Fibroblast of villous mesenchyme (primary cell): ENCODE measurements at places on chromosomes 13 and 19. TPM values are rescaled to one million over a fixed set of nuclear protein-coding genes. Genes with fewer than 3 reads are reported as not detected.

GRCh38 chr19:55247621-55248099 lies 11.2 kb downstream of the PPP6R1 start:
- DNase-seq: peak; percentile 47

PRODH2 gene
- total RNA-seq: not detected in 2 replicates

DNA sequence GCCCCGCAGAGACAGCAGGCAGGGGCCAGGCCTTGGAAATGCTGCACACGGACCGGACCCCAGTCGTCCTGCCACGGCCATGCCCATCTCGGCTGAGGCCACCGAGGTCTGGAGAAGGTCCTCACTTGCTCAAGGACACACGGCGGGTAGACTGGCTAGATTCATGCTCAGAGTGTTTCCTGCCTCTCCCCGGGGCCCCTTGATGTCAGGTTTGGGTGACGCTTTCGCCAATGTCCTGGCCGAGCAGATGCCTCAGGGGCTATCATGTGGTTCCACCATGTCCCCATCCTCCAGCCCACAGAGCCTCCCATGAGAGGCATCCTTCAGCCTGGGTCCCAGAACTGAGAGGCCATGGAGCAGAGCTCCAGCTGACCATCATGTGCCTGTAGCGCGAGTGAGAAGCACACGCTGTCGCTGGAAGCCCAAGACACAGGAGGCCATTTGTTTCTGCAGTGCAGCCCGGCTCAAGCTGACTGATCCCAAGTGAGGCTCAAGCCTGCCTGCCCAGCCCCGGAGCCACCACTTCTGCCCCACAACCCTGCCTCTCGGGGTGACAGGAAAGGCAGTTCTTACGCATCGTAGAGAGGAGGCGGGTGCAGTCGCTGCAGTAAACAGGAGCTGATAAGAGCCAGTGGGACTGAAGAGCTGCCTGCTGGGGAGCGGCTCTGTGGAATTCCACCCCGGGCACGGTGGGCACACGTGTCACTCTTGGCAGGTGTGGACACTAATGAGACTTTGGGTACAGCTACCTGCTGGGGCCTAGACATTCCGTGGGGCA lies 53.9 kb upstream of the GAS6 start:
- DNase-seq: no peak

DNA sequence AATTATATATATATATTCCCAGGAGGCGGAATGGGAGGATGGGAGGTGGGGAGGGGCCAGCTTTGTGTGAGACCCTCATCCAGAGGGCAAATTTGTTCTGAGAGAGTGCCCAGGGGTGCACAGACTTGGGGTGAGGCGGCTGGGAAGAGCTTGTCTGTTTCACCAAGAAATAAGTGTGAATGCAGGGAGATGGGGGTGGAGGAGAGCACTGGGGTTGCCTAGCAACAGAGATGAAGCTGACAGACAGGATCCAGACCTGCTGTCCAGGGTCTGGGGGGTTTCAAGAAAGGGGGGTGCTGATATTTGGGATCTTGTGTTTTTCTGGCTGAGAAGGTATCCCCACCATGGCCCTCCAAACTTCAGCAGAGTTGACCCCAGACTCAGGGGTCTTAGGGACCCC lies 18.6 kb upstream of the TNFAIP8L1 start:
- no peak for DNase-seq

GRCh38 chr13:67087527-67087926 lies 142.6 kb downstream of the PCDH9 start:
- no peak for DNase-seq

GRCh38 chr13:45565331-45565730 lies 50.2 kb downstream of the ERICH6B start:
- DNase-seq: no peak

- no peak for DNase-seq
These were observed 1.3 kb upstream of the SPIB start for GRCh38 chr19:50417111-50418081.

GRCh38 chr19:1090731-1091543 lies 4.2 kb downstream of the POLR2E start:
- no peak for DNase-seq

DNA sequence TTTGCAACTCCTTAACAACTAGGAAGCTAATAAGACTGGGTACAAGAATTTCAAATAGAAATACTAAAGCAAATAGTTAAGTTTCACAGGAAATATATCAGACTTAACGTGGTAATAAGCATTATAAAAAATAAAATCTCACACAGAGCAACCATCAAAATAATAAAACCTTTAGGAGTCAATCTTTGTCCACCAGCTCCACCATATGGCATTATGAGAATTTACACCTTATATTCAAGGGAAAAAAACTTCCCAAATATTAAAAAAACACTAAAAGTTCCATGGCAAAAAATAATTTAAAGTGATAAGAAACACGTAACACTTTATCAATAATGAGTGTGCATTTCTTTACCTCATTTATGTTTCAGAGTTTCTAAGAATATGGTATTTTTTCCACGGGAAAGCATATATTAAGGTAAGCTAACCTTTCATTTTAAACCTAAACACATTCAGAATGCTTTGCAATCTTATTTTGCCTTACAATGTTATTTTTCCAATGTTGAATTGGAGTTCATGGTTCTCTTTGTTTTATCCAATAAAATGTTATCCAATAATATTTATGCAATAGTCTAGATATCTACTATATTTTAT lies 423.2 kb upstream of the SGCG start:
- DNase-seq: peak; percentile 23

DNA sequence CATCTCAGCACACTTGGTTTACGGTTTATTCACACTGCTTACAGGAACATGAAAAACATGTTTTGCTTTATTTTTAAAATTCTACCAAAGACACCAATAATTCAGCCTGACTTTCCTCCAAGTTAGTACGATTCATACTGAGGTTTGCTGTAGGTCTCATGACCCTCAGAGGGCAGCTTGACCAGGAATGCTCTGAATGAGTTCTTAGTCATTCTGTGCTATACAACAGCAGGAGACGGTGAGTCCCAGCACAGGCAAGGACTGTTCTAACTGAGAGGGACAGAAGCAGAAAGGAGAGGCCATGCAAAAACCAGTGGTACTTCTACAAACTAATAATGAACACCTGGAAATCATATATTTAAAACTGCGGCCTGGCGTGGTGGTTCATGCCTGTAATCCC lies 6.4 kb downstream of the GRTP1 start:
- peak; percentile 8 for DNase-seq

TMEM59L gene
- under 0.01 and 0.32 TPM in 2 replicates for total RNA-seq

MBD3 gene
- total RNA-seq: 73.4 and 103 TPM in 2 replicates

GAS6 gene
- 172 and 216 TPM in 2 replicates for total RNA-seq

DNA sequence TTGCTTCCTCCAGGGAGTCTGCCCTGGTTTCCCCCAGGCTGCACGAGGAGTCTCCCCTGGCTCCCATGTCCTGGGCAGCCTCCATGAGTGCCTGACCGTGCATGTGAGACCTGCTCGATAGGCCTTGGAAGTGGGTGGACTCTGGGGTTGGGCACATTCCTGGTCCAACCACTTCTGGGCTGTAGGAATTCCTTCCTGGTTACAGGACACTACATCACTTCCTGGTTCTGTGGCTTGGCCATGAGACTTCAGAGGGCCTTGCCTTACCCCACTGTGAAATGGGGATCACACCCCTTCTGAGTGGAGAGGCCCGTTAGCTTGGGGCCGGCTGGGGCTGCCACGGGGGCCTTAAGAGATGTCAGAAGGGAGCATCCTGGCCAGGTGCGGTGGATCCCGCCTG lies 4.0 kb upstream of the ZNF628 start:
- DNase-seq: peak; percentile 52

DNA sequence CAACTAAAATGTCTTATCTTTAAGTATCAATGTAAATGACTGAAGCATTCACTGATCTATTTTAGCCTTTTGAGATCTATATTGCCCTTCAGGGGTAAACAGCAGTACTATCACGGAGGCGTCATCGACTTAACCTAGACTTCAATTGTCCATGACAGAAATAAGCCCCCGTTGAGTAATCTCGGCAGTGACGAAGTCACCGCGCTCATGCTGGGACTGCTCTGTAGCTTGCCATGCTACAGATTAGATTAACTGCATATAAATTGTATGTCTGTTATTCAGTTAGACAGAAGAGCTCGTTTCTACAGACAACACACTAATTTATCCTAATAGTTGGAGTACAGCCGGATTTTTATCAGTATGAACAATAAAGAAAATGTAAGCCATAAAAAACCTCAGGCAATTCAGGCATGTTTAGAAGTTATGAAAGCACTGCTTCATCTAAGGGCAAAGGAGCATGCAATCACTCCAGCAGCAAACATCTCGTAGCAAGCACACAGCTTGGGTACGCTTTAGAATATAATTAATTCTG lies 56.6 kb downstream of the TUBGCP3 start:
- DNase-seq: no peak

- DNase-seq: no peak
These were observed 13.5 kb upstream of the BCL3 start for GRCh38 chr19:44735011-44735410.

NCR1 gene
- not detected in 2 replicates for total RNA-seq

- peak; percentile 95 for DNase-seq
These were observed 56.5 kb downstream of the GADD45B start for GRCh38 chr19:2532252-2533071.

GRCh38 chr13:92842145-92842544 lies 384.5 kb upstream of the GPC6 start:
- peak; percentile 55 for DNase-seq

- peak; percentile 10 for DNase-seq
These were observed 2.6 kb downstream of the NEK3 start for GRCh38 chr13:52156724-52157261.

DNA sequence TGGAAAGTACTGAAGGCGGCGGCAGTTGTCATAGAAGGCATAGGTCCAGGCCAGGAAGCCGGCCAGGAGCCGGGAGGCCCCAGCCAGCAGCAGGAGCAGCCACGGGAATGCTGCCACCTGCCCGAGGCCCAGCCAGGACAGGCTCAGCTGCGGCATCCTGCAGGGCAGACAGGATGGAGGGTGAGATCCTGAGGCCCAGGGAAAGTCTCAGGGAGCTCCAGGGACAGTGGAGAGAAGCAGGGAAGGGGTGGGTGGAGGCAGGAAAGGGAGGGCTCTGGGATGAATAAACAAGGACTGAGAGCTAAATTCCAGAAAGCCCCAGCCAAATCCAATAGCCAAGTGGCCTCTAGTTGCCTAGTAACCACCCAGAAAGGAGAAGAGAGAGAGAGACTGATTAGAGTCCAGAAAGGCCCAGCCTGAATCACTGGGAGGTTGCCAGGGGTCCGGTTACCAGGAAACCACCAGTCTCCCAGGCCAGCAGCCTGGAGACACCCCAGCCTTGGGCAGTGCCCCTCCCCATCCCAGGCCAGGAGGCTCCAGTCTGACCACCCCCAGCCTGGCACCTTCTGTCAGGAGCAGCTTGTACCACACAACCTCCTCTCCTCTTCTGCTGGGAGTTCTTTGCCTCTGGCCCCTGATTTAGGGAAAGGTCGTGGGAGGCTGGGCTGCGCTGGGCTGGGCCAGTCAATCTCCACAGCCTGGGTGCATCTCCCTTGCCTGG lies 7.5 kb upstream of the OR10H5 start:
- no peak for DNase-seq

DNA sequence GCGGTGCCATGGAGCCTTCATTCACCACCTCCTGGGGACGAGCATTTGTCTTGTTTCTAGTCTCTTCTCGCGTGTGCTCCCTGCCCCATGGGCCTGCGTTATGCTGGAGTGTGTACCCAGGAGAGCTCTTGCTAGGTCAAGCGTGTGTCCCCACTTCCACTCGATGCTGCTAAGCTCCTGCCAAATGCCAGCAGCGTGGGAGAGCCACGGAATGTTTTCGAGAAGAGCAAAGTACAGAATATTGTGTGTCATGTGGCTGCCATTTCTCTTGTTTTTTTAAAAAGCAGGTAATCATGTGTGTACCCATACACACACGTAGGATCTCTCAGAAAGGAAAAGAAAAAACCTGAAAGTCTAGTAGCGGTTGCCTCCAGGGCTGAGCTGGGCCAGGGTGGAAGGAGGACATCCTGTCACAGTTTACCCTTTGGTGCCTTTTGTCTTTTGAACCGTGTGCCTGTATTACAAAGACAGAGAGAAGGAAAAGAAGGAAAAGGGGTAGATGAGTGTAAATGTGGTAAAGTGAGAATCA lies 28.6 kb downstream of the PAK4 start:
- DNase-seq: no peak

DNA sequence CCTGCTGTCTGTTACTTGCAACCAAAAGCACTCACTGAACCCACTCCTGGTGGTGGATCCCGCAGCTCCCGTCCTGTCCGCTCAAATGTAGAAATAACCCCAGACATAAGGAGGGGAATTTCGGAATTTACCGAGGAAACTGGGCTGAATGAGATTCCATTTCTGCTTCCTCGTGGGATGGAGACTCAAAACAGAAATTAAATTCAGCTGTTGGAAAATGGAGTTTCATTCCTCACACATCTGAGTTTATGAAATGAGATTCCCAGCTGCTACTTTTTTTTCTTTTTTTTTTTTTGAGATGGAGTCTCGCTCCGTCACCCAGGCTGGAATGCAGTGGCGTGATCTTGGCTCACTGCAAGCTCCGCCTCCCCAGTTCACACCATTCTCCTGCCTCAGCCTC lies 44.3 kb downstream of the COLGALT1 start:
- DNase-seq: no peak

- DNase-seq: no peak
These were observed 121.7 kb upstream of the TSHZ3 start for GRCh38 chr19:31470952-31471351.

SOX21 gene
- not detected in 2 replicates for total RNA-seq

GRCh38 chr19:2221250-2221831 lies 14.8 kb downstream of the PLEKHJ1 start:
- DNase-seq: peak; percentile 69

DNA sequence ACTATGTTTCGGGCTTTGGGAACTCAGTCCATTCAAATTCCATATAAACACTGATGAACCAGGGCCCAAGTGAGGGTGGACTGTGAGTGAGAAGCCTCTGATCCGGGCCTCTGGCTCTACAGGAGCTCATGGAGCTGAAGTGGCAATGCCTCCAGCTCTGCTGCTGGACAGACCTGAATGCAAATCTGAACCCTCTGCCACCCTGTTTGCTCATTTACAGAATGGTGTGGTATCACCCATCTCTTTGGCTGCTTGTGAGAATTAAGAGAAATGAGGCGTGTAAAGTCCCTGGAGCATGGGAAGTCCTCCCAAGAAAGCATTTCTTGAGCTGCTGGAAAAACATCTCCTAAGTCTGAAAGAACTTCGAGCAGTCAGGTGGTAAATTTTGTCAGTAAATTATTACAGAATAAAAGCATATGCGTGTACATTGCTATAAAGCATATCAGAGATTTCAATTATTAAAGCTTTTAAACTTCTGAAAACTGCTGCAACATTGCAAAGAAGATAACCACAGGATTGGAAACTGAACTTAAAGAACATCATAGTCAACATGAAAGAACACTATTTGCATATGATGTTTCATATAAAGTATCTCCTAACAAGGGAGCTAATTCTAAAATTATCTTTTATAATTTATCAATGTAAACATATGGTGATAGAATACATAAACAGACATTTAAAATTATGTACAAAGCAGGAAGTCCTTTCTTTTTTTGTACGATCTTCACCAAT lies 369.0 kb downstream of the UQCRFS1 start:
- DNase-seq: no peak

- no peak for DNase-seq
These were observed 36.8 kb upstream of the SEMA6B start for GRCh38 chr19:4596033-4596904.

KIR3DL1 gene
- total RNA-seq: not detected in 2 replicates

- DNase-seq: peak; percentile 53
These were observed 6.2 kb downstream of the SPRY2 start for GRCh38 chr13:80334597-80335260.

- DNase-seq: no peak
These were observed 609 bp downstream of the EPS15L1 start for GRCh38 chr19:16470911-16471811.

- no peak for DNase-seq
These were observed 318.4 kb upstream of the OBI1 start for GRCh38 chr13:78977311-78977710.

- DNase-seq: peak; percentile 69
These were observed 518 bp downstream of the NUDT19 start for GRCh38 chr19:32691952-32692726.

LAIR2 gene
- not detected in 2 replicates for total RNA-seq

ERICH4 gene
- not detected in 2 replicates for total RNA-seq
